ENCODE measurements at places on chromosomes 13 and 19.

GRCh38 chr13:95614641-95615245 lies 29.8 kb downstream of the DZIP1 start:
- DNase-seq, result no peak

DNA sequence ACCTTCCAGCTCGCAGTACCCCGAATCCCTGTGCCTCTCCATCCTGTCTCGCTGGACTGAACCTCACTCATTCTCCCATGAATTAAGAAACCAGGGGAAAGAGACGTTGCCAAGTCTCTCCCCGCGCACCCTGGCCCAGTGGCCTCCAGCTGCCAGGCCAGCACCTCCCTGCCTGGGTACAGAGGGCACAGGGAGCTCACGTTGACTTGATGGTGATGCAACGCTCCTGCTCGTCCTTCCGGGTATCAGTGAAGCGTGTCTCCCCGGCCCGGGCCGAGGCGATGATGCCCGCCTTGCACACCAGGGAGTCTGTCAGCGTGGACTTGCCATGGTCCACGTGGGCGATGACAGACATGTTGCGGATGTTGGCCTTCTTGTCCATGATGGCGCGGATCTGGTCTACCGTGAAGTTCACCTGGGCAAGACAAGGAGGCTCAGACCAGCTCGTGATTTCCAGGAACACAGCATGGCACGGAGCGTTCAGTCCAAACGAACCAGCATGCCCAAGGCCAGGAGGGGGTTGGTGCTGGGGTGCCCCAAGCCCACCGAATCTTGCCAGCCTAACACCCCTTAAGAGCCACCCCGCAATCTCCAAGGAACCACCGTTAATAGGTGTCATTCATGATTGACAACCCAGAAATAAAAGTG lies 1.2 kb downstream of the EEF2 start:
- peak; percentile 33 for DNase-seq

GRCh38 chr19:44575116-44575700 lies 38.2 kb upstream of the IGSF23 start:
- no peak for DNase-seq

DNA sequence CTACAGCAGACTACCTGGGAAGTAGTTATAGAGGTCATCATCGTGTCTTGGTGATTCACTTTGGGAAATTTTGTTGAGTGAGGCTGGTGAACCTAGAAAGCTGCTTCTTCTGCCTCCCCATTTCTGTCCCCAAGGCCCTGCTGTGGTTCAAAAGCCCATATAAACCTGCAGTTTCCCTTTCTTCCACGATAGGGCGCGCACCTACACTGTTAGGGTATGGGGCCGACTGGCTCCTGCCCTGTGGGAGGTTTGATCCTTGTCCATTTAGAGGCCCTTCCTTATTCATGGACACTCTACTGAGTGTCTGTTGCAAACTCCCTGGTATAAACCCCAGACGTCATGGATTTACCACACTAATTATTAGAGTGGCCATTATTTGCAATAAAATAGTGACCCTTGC lies 191.8 kb downstream of the GGACT start:
- no peak for DNase-seq

DNA sequence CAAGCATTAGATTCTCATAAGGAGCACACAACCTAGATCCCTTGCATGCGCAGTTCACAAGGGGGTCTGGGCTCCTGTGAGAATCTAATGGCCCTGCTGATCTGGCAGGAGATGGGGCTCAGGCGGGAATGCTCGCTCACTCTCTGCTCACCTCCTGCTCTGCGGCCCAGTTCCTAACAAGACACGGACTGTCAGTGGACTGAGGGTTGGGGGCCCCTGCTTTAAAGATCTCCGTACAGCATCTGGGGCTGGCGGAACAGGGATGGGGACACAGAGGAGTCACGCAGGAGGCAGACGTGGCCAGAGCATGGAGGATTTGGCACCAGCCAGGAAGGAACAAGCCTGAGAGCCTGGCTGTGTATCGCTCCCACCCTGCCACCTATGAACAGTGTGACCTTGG lies 37.3 kb upstream of the ZNF536 start:
- DNase-seq, result no peak

DNA sequence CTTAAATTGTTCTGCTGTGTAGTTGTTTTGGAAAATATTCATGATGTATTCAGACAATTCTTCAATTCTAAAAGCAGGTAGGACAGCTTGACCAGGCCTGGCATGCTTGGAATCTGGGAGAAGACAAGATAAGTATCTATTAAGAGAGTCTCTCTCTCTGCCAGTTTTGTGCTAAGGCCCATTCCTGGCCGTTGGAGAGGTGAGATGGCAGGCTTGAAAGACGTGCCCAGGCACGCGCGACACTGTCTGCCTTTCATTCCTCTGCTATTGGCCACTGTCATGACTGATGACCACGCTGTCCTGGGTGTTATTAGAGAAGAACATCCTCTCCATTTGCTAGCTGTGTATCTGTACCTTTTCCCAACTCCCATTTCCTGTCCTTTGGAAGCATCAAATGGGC lies 90.3 kb downstream of the LHFPL6 start:
- DNase-seq, result no peak

GRCh38 chr13:89694451-89694850 lies 1653.0 kb upstream of the MIR17HG start:
- peak; percentile 56 for DNase-seq

DNA sequence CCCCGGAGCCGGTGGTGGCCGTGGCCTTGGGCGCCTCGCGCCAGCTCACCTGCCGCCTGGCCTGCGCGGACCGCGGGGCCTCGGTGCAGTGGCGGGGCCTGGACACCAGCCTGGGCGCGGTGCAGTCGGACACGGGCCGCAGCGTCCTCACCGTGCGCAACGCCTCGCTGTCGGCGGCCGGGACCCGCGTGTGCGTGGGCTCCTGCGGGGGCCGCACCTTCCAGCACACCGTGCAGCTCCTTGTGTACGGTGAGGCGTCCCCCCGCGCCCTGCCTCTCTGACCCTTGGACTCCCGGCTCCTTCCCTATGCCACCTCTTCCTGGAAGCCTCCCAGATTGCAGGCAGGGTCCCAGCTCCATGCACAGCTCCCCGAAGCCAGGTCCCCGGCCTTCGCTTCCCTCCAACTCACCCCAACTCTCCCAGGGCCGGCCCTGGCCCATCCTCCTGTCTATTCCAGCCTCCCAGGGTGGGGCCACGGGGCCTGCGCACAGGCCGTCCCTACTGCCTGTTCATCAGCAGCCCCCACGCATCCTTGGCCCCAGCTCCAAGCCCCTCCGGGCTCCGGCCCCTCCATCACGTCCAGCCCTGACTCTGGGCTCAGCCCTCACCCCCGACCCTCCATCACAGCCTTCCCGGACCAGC lies 1.7 kb downstream of the MADCAM1 start:
- no peak for DNase-seq

- DNase-seq, result no peak
Measured at GRCh38 chr13:42275098-42275471, 3.1 kb downstream of the AKAP11 start.

DNA sequence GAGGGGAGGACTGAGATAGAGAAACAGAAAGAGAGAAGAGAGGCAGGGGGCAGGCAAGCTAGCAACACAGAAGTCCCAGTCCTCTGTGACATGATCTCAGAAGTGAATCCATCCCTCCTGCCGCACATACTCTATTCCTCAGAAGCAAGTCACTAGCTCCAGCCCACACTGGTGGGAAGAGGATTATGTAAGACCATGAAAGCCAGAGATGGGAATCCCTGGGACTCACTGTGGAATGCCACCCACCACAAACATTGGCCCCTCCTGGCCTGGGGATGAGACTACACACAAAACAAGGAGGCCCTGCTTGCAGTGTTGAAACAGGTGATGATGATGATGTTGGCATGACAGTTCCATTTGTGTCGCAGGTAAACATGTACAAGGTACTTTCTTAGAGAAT lies 419.9 kb downstream of the IRS2 start:
- DNase-seq, result no peak

GRCh38 chr19:35142606-35143230 lies 337 bp upstream of the FXYD7 start:
- DNase-seq, result peak; percentile 73

DNA sequence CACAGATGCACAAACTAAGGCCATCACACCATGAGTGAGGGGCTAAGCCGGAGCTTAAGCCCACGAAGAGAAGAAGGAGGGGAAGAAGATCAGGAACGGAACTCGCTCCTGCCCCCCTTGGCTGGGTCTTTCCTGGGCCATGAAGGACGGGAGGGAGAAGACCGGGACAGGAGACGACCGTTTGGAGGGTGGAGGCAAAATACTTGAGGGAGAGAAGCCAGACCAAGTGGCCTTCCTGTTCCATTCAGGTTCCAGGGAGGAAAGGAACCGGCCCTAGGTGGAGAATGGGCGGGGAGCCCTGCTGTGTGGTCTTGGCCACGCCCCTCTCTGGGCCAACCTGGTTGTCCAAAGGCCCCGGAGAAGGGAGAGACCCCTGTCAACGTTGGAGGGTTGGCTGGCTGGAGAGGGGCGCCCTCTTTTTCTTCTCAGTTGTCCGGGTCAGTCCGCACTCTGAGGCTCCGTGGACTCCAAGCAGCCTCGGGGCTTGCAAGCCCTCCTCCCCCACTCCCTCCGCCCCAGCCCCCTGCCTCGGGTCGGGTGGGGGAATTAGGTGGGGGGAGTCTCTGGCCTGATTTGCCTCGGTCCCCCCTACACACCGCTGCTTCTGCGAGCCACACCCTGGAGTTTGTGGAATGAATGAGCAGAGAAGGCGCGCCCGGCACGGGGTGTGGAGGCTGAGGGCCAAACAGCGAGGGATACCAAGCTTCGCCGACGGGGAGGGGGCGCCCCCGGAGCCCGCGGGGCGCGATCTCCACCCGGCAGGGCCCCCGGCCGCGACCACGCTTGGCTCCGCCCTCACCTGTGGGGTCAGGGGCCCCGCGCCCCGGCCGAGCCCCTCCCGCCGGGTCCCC lies 757 bp downstream of the FBN3 start:
- DNase-seq, result peak; percentile 61

DNA sequence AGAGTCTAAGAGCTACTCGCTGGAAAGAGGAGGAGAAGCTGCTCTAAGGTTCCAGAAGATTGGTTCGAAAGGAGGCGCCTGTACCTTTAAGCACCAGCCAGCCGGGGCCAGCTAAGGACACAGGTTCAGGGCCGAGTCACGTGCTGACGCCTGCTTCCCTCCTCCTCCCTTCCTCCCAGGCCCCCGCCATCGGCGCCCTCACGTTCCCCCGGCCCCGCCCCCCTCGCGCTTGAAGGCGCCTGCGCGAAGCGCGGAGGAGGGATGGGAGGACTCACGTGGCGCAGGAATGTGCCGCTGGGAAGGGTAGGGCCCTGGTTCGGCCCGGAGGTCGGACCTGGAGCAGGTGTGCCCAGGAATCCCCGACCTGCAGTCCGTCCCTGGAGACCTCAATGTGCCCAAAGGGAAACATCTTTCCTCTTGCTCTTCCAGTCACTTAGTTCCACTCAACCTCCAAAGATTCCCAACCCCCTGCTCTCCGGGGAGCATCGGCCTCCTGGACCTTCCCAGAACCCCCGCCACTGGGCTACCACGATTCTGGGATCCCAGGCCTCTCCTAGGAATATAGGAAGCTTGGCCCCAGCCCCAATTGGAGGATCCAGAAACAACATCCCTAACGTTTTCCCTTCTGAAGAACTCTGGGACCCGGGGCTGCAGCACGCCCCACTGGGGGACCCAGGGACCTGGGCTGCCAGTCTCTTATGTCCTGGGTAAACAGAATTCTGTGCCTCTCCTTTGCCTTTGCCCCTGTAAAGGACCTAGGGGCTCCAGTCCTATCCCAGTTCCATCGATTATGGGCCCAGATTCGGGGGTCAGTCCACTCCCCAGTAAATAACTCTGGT lies 2.5 kb downstream of the DBP start:
- peak; percentile 97 for DNase-seq

GRCh38 chr19:52748336-52748950 lies 13.6 kb upstream of the ZNF611 start:
- DNase-seq, result peak; percentile 68

GRCh38 chr19:2423071-2423914 lies 4.1 kb downstream of the TIMM13 start:
- peak; percentile 70 for DNase-seq

GRCh38 chr13:19088416-19088815 lies 93.2 kb downstream of the TUBA3C start:
- DNase-seq, result no peak

DNA sequence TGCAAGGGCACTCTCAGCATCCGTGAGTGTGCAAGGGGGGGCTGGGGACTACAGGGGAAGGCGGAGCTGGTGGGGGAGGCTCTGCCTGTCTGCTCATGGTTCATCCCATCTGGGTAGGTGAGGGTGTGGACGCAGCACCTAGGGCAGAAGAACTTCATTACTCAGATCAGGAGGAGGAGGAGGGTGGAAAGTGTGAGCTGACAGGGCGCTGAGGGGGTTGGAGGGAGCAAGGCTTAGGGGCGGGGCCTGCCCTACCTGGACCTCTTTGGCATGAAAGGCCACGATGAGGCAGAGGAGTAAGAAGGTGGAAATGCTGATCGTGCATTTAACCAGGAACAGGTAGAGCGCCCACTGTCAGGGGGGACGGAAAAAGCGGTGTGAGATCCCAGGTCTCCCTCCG lies 4.5 kb downstream of the KCNN4 start:
- DNase-seq, result no peak

DNA sequence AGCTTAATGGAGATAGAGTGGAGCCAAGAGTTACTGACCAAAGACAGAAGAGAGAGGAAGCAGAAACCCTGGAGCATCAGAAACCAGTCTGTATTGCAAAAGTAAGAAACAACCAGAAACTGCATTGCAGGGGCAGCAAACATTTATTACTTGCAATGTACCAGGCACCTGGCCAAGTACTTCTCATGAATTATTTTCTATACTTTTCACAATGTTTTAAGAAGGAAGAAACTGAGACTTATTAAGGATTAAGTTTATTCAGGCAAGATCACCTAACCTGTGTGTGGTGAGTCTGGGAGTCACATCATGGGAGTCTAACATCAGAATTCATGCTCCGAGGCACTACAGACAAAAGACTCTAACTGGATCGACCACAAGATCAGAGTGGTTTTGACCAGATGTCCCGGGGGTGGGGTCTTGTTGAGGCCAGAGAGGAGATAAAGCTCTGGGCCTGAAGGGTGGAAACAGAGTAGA lies 47.4 kb downstream of the TNFRSF19 start:
- no peak for DNase-seq

GRCh38 chr19:53844849-53845246 lies 20.7 kb upstream of the NLRP12 start:
- no peak for DNase-seq

GRCh38 chr13:90188351-90188636 lies 1159.2 kb upstream of the MIR17HG start:
- DNase-seq, result no peak

- DNase-seq, result no peak
Measured at GRCh38 chr13:43245374-43245964, 222.1 kb downstream of the DNAJC15 start.

- no peak for DNase-seq
Measured at GRCh38 chr13:101916775-101917474, 464.4 kb downstream of the ITGBL1 start.

Measured in tongue (tissue), 3 donors.